Spinal cord (tissue), 10 donors: ENCODE measurements at places on chromosomes 13 and 19. TPM values are rescaled to one million over a fixed set of nuclear protein-coding genes. Genes with fewer than 3 reads are reported as not detected.
A peak's percentile ranks its signal among the peaks of the same experiment; 100 is the strongest.

The ONECUT3 gene
- not detected for total RNA-seq

The ZNF616 gene
- total RNA-seq, result 16.9 TPM

The BRME1 gene
- total RNA-seq, result 7.2 TPM

The LYL1 gene
- 8.8 TPM for total RNA-seq

The TUBA3C gene
- not detected for total RNA-seq

The LENG8 gene
- 52.0 TPM for total RNA-seq

The CUL4A gene
- 64.5 TPM for total RNA-seq

GRCh38 chr13:28636677-28637317 lies 22.1 kb upstream of the POMP start:
- peak; percentile 19 for DNase-seq

DNA sequence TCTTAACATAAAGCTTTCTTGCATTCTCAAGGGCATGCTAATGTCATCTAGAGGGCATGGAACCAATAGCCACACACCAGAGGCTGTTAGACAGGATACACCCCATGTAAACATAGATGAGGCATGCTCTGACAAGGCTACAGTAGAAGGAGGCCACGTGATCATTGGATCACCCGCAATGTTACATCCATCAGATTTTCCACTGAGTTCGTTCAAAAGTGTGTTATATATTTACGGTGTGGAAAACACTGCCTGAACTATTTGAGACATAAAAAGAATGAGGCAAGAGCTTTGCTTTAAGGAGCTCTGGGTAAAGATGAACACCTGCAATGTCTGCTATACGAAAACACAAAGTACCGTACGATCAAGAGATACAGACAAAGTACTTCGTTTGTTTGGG lies 817.5 kb upstream of the SLC10A2 start:
- no peak for DNase-seq

DNA sequence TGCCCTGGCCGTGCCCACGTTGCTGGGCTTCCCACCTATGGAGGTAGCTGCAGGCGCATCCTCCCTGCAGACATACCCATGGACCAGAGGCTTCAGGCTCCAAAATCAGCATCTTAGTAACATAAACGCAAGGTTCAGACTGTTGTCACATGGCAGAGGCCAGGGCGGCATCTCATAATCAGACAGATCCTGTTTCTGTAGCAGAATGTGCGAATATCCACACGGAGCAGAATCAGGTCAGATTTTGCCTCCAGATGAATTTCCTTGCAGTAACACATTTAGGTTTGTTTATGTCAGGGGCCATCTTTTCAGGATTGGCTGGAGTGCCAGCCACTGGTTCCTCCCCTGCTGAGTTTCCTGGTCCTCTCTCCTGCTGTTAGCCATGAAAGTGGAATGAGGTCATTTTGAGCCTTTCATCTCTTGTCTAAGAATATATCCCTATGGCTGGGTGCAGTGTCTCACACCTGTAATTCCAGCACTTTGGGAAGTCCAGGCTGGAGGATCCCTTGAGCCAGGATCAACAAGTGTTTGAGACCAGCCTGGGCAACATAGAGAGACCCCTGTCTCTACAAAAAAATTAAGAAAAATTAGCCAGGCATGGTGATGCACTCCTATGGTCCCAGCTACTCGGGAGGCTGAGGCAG lies 20.5 kb downstream of the SMARCA4 start:
- no peak for DNase-seq

DNA sequence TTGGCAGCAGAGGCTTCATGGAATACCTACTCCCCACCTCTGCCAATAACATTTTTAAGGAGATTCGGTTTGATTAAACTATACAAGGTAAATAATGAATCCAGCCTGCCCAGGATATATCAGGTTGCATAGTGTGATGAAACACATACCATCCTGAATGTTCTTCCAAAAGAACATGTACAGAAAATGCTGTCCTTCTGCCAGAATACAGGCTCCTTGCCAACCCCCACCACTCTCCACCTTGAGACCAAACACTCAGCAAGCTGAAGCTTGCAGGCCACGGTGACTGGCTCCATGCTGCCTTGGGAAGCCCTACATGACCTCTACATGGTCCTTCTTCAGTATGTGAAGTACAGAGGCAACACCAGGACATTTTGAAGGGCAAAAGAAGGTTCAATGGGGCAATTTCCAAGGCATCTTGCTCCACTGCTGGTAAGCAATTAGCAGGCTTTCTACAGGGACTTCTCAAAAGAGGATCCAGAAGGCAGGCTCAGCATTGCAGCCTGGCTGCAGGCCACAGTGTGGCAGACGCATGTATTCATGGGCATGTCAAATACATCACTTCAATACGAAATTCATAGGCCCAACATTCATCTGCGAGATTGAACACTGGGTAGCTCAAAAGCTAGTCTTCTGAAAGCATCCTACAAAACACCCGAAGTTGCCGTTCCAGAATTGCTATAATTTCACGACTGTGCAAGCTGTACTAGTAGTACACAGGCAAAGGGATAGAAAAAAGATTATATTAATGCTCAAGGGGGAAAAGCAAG lies 62.4 kb upstream of the SERP2 start:
- no peak for DNase-seq

- DNase-seq, result no peak
Observed at GRCh38 chr13:21546372-21546771, 57.6 kb downstream of the MICU2 start.

- DNase-seq, result no peak
Observed at GRCh38 chr13:50731400-50731799, 112.1 kb downstream of the DLEU7 start.

GRCh38 chr13:22505489-22505888 lies 675.3 kb upstream of the SGCG start:
- no peak for DNase-seq

- peak; percentile 99 for DNase-seq
Observed at GRCh38 chr19:52369559-52370340, at the start of gene ZNF880. Gene ZNF880 (plus strand): TSS chr19:52369923. CDS start chr19:52369966, 43 bp downstream.

DNA sequence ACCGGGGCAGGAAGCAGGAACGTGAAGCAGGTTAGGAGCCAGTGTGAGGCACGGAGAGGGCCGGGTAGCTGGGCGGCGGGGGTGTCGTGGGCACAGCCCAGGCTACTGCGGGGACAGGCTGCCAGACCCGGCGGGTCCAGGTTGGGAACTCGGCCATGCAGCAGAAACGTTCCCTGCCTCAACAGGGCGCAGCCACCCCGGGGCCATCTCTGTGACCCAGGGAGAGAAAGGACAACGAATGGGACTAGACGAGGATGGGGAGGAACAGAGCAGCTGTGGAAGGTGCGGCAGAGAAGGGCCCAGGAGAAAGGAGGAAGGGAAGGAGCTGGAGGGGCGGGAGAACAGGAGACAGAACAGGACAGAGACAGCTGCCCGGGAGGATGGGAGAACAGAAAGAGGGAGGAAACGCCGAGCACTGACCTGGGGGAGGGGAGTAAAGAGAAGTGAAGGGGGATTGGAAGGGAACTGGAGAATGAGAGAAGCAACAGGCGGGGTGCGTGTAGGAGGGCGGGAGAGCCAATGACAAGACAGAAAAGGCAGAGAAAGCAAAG lies 12.9 kb upstream of the GARIN5A start:
- no peak for DNase-seq

- no peak for DNase-seq
Observed at GRCh38 chr19:1047696-1048147, 7.8 kb downstream of the ABCA7 start.

GRCh38 chr13:60000081-60000480 lies 163.6 kb downstream of the DIAPH3 start:
- no peak for DNase-seq

DNA sequence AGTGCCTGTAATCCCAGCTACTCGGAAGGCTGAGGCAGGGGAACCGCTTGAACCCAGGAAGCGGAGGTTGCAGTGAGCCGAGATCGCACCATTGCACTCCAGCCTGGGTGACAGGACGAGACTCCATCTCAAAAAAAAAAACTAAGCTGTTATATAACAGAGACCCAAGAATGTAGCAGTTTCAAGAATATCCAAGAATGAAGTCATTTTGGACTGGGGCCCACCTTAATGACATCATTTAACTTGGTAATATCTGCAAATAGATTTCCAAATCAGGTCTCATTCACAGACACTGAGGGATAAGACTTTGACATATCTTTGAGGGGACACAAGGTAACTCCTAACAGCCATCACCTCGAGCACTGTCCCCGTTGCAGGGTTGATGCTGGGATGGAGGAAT lies 36.5 kb upstream of the MRI1 start:
- no peak for DNase-seq

DNA sequence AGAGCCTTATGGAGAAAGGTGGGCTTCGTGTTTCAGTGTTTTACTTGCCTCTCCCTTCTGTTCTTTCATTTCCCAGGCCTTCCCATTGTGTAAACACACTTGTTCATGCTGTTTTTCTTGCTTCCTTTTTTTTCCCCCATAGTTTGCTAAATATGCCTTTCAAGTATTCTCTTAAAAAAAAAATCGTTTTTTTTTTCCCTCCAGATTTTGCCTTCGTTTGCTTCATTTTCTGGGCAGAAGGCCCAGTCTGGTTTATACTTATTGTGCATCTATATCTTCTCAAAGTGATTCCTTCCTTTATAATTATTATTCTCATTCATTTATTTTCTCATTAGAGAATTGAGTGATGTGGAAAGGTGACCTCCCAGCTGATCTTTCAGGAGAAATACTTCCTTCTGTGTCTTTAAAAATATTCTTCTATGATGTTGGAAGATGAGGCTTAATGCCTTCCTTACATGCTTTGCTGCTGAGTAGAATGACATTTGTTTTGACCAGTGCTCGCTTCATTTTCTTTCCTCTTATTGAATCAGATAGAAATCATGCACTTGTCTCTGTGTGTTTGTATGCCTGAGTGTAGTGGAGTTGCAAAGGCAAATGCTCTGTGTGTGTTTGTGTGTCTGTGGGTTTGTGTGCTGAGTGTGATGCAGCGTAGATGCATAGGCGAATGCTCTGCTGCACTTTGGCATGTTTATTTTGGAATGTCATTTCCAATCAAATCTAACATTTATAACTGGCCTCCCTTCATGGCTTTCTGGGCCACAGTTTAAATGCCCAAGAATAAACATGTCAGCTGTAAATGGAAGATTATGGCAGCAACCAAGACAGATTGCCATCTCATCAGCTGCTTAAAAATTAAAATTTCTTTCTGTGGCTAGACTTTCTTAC lies 591.4 kb downstream of the FGF9 start:
- DNase-seq, result no peak
